ENCODE measurements at places on chromosomes 5 and 9.
A peak's percentile ranks its signal among the peaks of the same experiment; 100 is the strongest.

DNA sequence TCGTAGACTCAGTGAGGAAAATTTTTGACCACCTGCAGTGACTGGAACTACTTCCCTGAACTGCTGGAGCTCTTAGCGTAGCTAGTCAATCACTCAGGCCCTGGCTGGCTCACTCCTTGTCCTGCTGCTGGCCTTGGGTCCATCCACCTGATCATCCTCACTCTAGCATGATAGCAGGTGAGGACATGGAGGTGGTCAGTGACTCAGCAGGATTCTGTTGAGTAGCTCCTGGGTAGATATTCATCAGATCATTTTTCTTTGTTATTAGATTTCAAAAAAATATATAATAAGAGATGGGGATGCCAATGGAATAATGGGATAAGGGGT is 25.0 kb upstream of the SEMA4D start:
- peaks cover 6% of the 10 kb centered on the region for H3K36me3 ChIP-seq
- peaks cover 89% of the 10 kb centered on the region for H3K4me1 ChIP-seq
- peak overlapping the region; percentile 94 for H3K27ac ChIP-seq
- peak overlapping the region; percentile 76 for H3K4me3 ChIP-seq

GRCh38 chr5:66324357-66324756 is 180.3 kb downstream of the SREK1 start:
- H3K4me3 ChIP-seq = no peak overlapping the region
- no peaks in the 10 kb centered on the region for H3K36me3 ChIP-seq
- H3K4me1 ChIP-seq = no peaks in the 10 kb centered on the region
- DNase-seq = no peak

DNA sequence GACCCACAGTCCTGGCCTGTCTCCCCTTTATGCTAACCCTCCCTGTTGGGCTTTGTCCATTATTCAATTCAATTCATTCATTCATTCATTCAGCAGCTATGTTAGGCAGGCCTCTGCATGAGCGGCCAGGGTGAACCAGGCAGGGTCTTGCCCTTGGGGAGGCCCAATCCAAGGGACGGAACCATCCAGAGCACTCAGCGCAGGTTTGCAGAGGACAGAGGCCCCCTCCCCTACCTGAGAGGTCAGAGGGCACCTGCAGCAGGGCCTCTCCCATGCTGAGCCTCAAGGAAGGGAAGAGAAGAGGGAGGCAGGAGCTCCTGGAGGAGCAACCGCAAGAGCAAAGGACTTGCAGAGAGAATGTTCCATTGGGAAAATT is 61.4 kb downstream of the C9orf50 start:
- peak; percentile 40 for DNase-seq
- no peaks in the 10 kb centered on the region for H3K4me1 ChIP-seq
- no peak overlapping the region for H3K27ac ChIP-seq
- H3K4me3 ChIP-seq = no peak overlapping the region

GRCh38 chr9:88462191-88462590 is 72.8 kb upstream of the NXNL2 start:
- H3K27ac ChIP-seq = no peak overlapping the region
- no peak for DNase-seq
- H3K27me3 ChIP-seq = no peaks in the 10 kb centered on the region
- H3K4me1 ChIP-seq = peaks cover 16% of the 10 kb centered on the region

DNA sequence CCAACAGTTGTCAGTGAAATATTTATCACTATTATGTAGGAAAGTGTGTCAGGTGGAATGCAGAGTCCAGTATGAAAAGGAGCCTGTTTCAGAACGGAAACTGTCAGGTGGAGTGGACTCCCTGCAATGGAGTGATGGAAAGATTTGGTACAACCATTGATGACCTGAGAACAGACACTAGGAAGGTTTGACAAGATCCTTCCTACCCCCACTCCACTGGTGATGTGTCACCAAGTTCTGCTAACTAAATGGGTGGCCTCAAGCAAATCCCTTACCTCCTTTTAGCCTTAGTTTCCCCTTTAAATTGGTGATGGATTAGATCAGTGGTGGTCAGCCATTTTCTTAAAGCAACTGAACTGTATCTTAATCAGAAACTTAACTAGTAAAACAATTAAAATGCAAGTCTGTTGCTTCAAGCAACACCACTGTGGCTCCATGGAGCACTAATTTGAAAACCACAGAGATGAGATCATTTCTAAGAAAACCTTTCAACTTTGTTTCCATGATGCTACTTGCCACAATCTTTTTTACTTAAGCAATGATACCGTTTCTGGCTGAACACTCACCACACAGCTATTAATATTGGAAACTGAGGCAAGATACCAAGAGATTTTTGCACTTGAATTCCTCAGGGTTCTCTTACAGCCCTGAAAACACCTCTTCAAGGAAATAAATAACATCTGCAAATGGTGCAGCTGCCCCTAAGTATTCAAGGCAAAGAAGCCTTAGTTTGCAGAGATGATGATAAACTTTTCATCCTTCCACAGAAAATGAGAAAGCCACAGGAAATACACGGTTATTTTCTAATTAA is 140.6 kb downstream of the ERCC6L2 start:
- no peak for DNase-seq
- peak overlapping the region; percentile 99 for H3K27ac ChIP-seq
- H3K4me1 ChIP-seq = peaks cover 49% of the 10 kb centered on the region
- no peaks in the 10 kb centered on the region for H3K27me3 ChIP-seq
- no peaks in the 10 kb centered on the region for H3K36me3 ChIP-seq
